ENCODE measurements at places on chromosomes 4 and X. TPM values are rescaled to one million over a fixed set of nuclear protein-coding genes. Genes with fewer than 3 reads are reported as not detected.

GRCh38 chr4:87042221-87042620, 107.4 kb downstream of the AFF1 start:
- DNase-seq: no peak

GRCh38 chr4:99921174-99921573, 25.2 kb downstream of the DNAJB14 start:
- DNase-seq: no peak

GRCh38 chr4:101125045-101125942, 222.0 kb downstream of the PPP3CA start:
- peak; percentile 24 for DNase-seq

GRCh38 chr4:80465238-80465637, 129.7 kb downstream of the CFAP299 start:
- DNase-seq: no peak

GRCh38 chr4:189364032-189364449, 576.6 kb upstream of the FRG1 start:
- no peak for DNase-seq

GRCh38 chr4:23038626-23039491, 346.1 kb downstream of the GBA3 start:
- DNase-seq: no peak

- DNase-seq: peak; percentile 19
These were observed 42.2 kb upstream of the HGFAC start for GRCh38 chr4:3399277-3400194.

DNA sequence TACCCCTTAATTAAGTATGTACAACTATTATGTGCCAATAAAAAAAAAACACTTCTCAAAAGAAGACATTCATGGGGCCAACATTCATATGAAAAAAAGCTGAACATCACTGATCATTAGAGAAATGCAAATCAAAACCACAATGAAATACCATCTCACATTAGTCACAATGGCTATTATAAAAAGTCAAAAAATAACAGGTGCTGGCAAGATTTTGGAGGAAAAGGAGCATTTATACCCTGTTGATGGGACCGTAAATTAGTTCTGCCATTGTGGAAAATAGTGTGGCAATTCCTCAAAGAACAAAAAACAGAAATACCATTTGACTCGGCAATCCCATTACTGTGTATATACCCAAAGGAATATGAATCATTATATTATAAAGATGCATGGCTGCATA, 229.9 kb downstream of the PAPSS1 start:
- no peak for DNase-seq

- DNase-seq: no peak
These were observed 33.8 kb downstream of the CEP44 start for GRCh38 chr4:174317531-174317930.

- no peak for DNase-seq
These were observed 22.9 kb upstream of the CXCL13 start for GRCh38 chr4:77582711-77583110.

DNA sequence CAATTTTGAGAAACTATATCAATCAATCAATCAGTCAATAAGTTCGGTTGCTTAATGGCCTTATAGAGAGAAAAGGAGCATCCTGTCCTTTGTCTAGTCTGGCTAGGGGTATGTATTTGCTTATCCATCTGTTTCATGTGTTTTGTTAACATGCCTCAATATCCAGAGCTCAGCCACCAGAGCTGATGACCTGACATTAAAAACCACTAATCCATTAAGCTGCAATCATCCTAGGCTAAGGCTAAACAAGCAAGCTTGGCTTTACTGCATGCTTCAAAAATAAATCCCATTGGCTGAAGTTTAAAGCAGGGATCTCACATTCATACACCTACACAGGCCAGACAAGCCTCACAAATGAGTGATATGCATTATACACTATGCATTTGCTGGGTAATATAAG, 139.7 kb downstream of the INPP4B start:
- no peak for DNase-seq

DNA sequence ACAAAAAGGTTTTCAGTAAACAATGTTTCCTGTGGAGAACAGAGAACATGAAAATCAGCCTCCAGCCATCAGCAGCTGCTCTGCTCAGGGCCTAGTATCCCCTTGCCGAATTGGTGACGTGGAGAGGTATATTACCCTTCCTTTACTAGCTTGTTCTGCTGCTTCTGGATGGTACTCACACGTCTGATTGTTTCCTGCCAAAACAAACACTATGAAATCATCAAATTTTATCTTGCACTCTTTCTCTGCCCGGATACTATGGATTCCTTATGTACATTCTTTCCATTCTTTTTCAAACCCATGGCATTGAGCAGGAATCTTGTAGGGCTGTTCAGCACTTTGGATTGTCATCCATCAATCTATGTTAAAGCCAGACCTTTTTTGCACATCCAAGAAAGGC, 18.8 kb upstream of the METAP1 start:
- DNase-seq: no peak

- DNase-seq: no peak
These were observed 331.1 kb upstream of the SLC7A11 start for GRCh38 chr4:138573246-138573645.

DNA sequence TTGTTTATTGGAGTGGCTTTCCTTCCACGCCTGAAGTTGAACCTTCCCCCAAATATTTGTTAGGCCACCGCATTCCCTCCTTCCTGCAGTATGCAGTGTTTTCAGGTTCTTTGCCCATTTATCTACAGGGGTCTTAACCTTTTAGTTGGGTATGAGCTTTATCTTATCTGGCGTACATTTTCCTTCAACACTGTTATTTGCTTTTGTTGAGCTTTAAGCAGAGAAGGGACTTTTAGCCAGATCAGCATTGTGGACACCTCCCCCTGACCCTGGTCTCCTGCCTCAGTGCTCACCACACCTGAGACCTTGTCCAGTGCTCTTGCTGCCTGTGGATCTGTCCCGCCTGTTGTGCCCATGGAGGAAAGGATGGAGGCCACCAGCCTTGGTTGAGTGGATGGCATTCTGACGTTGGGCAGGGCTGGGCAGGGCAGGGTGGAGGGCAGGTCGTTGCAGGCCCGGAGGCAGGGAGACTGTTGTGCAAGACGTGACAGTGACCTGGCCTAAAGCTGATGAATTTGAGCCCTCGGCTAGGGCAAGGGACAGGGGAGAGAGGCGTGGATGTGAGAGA, 998 bp upstream of the DUSP9 start:
- no peak for DNase-seq

GRCh38 chr4:155339588-155339987, 37.2 kb downstream of the MAP9 start:
- DNase-seq: no peak

- DNase-seq: peak; percentile 76
These were observed 57.4 kb downstream of the TSC22D3 start for GRCh38 chrX:107718156-107718621.

- DNase-seq: no peak
These were observed 218.5 kb downstream of the PRR32 start for GRCh38 chrX:127038065-127038464.

DNA sequence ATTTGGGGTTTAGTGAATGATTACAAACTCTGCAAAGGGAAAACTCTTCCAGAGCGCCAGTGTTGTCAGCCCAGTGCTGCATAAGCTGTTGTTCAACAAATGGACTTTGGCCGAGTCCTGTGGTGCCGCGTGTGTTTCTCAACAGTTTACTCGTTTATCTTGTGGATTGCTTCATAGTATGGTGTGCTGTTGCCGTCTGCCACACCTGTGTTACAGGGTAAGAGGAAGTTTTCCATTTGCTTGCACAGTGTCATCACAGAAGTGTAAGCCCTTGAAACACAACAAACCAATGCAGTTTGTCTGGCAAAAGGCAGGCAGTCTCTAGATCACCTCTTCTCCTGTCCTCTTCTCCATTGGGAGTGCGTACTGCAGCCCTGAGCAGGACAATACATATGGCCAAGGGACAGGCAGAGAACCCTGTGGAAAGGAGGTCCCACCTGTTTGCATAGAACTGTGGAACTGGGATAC, 66.3 kb downstream of the DCUN1D4 start:
- no peak for DNase-seq

GRCh38 chr4:142817442-142817841, 28.7 kb downstream of the INPP4B start:
- DNase-seq: no peak

DNA sequence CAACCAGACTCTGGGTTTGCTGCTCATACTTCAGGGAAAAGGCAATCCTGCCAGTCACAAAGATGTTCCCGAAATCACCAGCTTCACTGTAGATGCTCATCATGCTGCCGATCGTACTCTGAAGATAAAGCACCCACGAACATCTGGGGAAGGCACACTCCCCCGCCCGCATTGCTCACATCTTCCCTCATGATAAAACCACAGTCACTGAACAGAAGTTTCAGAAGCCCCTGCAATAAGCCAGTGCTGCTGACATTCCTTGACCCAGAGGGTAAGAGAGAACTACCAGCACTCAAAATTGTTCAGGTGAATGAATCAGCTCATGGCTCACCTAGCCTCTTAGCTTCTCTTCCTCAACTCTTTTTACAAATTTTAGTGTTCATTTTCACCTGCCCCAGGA, 43.1 kb downstream of the SRPX2 start:
- DNase-seq: peak; percentile 26

DNA sequence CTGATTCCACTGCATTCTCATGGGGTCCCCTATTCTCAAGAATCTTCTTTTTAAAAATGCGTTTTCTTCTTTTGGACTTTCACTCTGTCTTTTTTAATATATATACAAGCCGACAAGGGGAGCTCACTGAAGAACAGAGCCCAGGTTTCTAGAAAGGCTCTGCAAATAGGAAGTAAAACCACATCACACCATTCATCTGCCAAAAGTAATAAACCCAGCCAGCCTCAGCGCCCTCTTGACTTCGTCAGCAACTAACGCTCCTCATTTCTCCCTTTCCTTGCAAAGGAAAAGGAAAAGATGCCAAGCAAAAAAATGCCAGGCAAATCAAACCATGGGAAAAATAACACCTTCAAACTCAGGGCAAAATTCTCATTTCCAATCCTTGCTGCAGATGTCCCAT, 136.4 kb downstream of the HHIP start:
- DNase-seq: no peak

- no peak for DNase-seq
These were observed 105.1 kb downstream of the NFKB1 start for GRCh38 chr4:102606261-102606660.

DNA sequence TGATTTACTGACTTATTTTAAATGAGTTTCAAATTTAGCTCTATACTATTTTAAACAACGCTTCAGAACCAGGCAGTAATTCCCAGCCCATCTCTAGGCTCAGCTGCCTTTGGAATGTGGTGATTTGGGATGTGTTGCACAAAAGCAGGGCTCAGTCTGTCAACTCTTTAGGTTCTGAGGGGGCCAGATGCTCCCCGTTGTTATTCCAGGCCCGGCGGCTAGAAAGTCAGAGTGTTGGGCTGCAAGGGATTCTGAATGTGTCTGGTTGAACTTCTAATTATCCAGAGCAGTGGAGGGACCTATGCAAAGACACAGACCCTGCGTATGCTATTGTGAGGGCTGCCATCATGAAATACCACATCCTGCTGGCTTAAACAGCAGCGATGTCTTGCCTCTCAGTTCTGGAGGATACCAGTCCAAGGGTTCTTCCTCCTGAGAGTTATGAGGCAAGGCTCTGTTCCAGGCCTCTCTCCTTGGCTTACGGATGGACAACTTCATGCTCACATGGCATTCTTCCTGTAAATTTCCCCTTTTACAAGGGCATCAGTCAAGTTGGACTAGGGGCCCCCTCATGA, 123.2 kb upstream of the TRIM2 start:
- no peak for DNase-seq

The DCLK2 gene
- not detected for total RNA-seq

The ATRX gene
- total RNA-seq: 65.0 TPM

The GPM6B gene
- total RNA-seq: not detected

The H2BW2 gene
- not detected for total RNA-seq

The CSAG2 gene
- total RNA-seq: not detected

The DCHS2 gene
- not detected for total RNA-seq

The PCYT1B gene
- not detected for total RNA-seq

The TSPAN5 gene
- not detected for total RNA-seq

Data from OCI-LY7 (cell line).